Cerebellar cortex (tissue), 1 donor: ENCODE measurements at places on chromosomes 5 and 9.

GRCh38 chr5:8347984-8348383 lies 479.0 kb downstream of the MTRR start:
- no peak for DNase-seq

DNA sequence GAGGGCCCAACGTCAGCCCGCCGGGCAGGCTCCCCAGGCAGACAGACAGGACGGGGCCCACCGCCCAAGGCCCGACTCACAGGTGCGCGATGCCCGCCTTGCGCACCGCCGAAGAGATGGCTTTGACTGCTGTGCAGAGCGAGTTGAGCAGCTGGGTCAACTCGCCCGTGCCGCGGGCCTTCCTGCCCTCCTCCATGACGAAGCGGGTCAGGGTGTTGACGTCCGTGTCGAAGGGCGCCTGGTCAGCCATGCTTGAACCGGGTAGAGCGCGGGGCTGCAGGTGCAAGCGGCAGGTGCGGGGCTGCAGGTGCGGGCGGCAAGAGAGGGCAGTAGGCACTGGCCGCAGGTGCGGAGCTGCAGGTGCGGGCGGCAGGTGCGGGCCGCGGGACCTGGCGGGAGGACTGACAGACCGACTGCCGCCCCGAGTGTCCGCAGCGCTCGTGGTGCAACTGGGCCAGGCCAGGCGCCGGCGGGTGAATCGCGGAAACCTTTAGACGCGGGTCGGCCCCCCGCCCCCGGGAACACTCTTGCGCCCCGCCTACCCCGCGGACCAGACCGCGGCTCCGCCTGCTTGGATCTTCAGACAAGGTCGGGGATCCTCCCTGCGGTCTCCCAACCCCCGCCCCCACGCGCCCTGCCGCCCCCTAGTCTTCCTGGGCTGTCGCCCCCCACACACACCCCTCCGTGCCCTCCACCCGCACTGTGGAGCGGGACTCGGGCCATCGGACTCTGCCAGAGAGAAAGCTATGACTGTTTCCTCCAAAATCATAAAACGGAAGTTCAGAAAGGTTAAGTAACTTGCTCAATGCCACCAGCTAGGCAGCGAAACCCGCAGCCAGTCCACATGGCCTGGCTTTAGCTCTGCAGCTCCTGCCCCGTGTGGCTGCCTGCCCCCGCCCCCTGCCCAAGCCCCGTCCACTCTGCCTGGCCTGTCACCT lies at the start of gene FBP1:
Gene FBP1, minus strand, starts transcription at position 458 of the 938 bp plus-strand sequence. Its CDS starts 208 bp downstream, at position 250.
- no peak for DNase-seq

DNA sequence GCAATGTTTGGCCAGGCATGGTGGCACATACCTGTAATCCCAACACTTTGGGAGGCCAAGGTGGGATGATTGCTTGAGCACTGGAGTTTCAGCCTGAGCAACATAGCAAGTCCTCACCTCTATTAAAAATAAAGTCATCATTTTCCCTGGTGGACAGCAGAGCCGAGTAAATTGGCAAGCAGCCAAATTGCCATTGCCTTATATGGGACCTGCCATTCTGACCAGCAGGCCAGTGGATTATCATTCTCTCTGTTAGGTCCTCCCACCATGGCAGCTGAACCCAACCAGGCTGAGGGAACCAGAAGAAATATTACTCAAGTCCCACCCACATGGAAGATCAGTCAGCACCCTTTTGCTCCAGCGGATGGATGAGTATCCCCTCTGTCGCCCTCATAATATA lies 1829.9 kb downstream of the EFNA5 start:
- no peak for DNase-seq

GRCh38 chr5:177600508-177601018 lies 631 bp downstream of the B4GALT7 start:
- peak; percentile 23 for DNase-seq

- no peak for DNase-seq
These were observed 30.4 kb downstream of the TBC1D2 start for GRCh38 chr9:98225015-98225442.

GRCh38 chr5:78601559-78602314 lies 46.8 kb downstream of the LHFPL2 start:
- DNase-seq = no peak

DNA sequence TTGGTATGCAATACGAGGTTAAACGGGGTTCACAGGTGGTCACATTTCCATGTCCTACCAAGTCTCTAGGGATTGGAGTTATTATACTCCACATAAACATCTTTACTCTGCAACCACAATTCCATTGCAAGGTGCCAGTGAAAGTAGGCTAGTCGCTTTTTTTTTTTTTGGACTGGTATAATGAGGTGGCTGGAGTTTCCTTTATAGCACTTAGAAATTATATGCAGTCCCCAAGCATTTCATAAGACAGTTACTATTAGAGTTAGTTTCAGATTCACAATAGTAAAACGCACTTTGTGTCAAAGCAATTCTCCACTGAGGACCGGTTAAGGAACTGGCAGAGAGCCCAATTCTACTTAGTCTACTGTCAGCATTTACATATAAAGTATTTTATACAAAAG lies 1.4 kb downstream of the MEF2C start:
- DNase-seq = peak; percentile 52

- DNase-seq = no peak
These were observed 267.2 kb upstream of the DAB2 start for GRCh38 chr5:39691993-39692392.

DNA sequence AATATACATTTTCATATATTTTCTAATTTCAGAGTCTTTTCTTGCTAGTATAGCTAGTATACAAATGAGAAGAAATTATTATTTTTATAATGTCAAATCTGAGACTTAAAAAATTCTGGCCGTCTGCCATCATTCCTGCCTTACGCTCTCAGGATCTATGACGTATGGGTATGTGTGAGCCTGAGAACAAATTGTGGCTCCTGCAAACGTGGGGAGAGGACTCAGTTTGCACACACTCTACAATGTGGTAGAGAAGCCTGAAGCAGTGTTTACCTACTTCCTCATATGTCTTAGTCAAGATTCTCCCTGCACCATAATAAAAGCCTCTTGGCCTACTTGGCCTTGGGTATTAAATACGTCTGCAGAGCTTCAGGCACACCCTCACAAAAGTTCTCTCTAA lies 825.4 kb downstream of the SEMA5A start:
- no peak for DNase-seq

DNA sequence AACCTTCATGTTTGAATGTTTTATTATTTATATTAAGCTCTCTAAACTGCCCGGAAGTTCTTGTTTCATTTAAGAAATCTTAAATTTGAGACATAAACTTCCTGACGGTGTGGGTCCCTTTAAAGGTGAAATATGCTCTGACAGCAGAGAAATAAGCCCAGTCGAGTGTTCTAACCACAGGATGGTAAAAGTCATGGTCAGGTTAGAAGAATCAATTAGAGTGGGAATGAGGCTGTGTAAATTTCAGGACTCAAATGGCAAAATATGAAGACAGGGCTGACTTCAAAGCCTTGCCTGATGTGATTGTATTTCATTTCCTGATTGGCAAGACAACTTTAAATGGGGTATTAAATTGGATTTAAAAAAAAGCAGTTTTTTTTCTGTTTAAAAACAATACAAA lies 432.9 kb upstream of the BRINP1 start:
- DNase-seq = peak; percentile 3

- DNase-seq = no peak
These were observed 128.1 kb downstream of the FBXO38 start for GRCh38 chr5:148511810-148512347.

DNA sequence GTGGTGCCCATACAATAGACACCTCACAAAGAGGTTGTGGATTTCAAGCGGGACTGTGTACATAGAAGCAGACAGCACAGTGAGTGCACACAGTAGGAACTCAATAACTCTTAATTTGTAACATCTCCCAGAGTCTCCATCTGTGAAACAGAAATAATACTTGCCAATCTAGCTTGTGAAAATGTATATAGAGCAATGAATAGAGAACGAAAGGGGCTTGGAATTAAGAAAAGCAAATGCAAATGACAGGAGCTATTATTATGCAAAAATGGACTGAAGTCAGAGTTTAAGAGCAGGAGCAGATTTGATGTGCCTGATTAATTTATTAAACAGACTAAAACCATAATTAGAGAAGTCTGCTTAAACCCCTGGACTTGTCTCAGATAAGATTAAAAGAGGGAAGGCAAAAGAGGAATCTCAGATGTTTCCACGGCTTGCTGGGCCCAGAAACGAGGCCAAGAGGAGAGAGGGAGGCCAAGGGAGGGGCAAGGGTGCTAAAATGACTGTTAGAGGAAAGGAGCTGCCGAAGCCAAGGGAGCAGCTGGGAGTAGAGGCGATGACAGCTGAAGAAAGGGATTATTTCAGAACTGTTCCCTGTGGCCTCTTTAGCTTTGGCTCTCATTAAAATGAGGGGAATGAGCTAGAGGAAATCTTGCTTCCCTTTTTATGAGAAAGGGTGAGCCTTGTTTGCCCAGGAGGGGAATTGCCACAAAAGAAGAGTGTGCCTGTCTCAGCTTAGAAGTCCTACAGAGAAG lies 72.1 kb downstream of the FEM1C start:
- peak; percentile 87 for DNase-seq

- no peak for DNase-seq
These were observed 1.0 kb downstream of the SIT1 start for GRCh38 chr9:35649431-35650340.

GRCh38 chr5:135456238-135457099 lies 4.3 kb upstream of the TIFAB start:
- no peak for DNase-seq

DNA sequence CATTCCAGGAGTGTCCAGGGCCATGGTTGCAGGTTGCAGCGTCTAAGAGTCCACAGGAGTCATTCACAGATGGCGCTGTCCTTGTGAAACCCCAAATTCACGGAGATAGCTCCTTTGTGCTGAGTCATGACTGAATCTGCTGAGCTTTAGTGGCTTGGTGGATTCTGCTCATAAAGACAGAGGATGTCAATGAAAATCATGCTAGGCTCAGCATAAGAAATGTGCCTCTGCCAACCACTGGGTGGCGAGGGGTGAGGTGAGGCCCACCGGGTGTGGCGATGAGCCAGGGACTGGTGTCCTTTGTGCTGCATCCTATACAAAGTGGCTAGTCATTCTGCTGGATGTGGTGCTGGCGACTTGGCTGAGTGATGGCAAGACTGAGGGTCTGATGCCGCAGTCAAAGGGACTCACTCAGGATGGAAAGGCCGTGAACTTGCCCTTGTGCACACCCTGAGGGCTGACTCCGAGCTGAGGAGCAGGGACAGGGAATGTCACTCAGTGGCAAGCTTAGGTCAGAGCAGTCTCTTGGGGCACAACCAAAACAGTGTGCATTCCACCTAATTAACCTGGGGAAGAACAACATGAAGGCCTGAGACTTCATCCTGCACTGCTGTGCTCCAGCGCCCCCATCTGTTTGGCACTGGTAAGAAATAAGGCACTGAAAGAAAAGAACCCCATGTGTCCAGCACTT lies 71.5 kb downstream of the DAP start:
- DNase-seq = peak; percentile 42

DNA sequence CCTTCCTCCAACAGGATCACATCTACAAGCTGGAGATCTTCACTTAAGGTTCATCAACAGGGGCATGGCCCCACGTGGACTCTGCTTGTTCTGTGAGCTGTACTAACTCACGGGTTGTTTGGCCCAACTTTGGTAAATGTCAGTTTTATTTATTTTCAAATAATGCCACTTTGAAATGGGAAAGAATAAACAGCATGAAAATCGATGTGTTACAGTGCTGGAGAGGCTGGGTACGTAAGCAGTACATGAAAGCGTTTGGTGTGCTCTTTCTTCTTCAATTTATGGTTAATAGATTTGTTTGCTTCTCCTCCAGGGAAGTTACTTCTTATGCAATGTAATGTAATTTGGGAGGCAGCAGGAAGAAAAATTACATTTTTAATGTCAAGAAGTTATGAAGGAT lies 389.9 kb upstream of the DAP start:
- no peak for DNase-seq

DNA sequence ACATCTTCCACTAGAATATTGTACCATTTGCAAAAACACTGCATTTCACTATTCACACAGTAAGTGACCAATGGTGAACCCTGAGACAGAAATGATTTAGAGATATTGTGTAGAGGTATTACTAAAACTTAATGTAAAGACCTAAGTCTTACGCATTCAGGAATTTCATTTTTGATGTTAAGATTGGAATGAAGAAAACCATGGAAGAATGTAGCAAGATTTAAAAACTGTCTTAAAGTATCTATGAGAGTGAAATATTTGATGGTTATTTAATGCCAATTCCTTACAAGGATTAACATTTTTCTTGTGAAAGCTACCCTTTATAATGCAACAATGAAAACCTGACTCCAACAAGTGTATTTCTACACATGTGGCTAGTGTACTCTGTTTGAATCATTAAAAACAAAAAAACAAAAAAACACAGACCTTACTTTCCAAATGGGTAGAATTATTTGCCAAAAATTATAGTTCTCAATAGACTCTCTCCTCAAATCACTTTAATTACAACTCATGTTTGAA lies 172.0 kb downstream of the NNT start:
- no peak for DNase-seq

DNA sequence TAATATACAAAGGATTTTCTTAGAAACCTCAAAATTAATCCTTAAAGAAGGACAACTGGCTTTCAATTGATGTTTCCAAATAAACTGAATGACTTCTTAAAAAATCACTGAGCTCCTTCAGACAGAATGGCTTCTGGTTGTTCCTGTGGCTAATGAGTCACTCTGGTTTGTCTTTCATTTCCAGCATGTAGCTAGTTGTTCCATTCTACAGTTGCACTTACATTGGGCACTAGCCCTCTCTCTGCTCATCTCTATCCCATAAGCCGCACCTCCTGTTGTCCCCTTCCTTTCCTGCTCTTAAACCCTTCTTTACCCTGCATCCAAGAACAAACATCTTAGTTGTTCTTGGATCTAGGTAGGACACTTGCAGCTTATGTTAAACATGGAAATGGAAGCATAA lies 235.3 kb upstream of the HAPLN1 start:
- DNase-seq = no peak

- peak; percentile 3 for DNase-seq
These were observed 32.9 kb downstream of the ISL1 start for GRCh38 chr5:51416149-51416548.

GRCh38 chr9:135210676-135211523 lies 123.4 kb downstream of the OLFM1 start:
- no peak for DNase-seq

- DNase-seq = no peak
These were observed 2.6 kb upstream of the MZB1 start for GRCh38 chr5:139392324-139392677.

- DNase-seq = no peak
These were observed 51.3 kb upstream of the GRIA1 start for GRCh38 chr5:153439130-153439529.

DNA sequence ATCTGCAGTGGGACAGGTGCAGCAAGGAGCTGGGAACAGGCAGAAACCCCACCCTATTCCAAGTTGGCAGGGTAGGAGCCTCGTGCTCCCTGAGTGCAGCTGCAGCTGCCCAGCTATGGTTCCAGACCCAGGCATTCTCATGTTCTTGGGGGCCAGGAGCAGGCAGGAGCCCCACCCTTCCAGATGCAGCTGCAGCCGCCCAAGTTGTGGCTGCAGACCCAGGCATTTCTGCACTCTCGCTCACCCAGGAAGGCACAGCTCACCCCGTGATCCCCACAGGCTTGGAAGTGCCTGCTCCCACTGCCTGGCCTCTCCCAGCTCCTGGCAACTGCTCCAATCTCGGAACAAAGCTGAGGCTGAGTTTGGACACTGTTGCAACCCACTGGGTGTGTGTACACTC lies 275.8 kb upstream of the ADRA1B start:
- no peak for DNase-seq
